Right forelimb (tissue), 1 donor: ENCODE measurements at places on chromosomes 16 and 17.

DNA sequence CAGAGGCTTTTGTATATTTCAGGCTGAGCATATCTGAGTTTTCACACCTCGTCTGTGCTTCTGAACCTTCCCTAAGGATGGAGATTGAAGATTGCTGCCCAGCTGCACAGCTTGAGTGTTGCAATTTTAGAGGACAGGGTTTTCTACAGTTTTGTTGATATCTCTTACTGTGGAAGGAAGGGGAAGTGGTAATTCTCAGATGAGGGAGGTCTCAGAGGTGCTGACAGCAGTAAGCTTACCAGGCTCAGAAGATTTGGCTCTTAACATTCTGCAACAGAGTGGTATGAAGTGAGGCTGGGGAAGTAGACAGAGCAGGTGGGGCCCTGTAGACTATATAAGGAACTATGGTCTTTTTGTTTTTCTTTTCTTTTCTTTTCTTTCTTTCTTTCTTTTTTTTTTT lies 45.8 kb upstream of the ARHGAP17 start:
- no peak for DNase-seq

DNA sequence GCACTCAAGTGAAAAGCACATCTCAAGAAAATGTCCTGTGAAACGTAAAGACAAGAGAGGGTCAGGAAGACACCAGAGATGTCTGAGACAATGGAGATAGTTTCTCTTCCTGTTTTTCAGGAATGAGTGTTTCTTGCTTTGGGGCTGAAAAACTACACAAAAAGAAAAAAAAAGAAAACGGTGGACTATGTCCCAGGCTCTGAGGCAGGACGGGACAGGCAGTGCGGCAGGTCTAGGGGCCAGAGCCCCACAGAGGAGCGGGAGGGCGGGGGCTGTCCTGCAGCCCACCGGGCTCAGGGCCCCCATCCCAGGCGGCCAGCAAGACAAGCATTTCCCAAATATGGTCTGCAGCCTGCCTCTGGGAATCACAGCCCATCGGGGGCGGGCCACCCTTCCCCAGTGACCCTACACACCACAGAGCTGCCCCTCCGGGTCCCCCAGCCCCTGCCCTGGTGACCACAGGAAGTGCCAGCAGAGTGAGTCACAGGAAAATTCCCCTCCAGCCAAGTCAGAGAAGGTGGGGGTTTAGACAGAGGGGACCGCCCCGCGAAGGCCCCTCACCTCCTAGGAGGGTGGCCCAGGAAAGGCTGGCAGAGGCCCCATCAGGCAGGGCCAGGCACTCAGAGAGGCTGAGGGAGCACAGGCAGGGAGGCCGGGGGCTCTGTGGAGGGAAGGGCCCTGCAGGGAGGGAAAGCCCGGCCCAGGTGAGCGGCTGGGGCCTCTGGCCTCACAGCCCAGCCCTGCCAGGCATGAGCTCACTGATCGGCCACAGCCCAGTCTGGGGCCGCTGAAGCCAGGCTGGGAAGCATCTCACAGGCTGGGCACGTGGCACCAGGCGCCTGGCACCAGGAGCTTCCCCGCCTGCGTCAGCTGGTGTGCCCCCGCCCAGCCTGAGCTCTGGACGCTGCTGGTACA lies 6.3 kb downstream of the BCAR1 start:
- DNase-seq: peak; percentile 91

- no peak for DNase-seq
Measured at GRCh38 chr16:51067352-51067751, 83.7 kb downstream of the SALL1 start.

DNA sequence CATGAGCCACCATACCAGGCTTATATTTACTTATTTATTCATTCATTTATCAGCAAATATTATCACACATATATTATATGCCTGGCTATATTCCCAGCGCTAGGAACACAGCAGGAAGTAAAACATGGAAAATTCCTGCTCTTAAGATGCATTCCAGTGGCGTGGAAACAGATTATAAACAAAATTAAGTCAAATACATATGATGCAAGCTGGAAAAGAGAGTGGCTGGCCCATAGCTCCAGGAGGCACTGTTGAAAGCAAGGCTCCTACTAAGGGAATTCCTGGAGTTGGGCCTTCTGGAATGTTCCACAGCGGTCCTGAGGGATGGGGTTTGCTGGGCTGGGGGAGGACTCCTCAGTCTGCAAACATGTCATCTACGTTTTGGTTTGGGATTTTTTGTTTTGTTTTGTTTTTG lies 18.4 kb downstream of the ADCY9 start:
- no peak for DNase-seq
